ENCODE measurements at places on chromosomes 16 and 17. TPM values are rescaled to one million over a fixed set of nuclear protein-coding genes. Genes with fewer than 3 reads are reported as not detected.
A peak's percentile ranks its signal among the peaks of the same experiment; 100 is the strongest.

Gene ALG1
- 9.4 TPM for total RNA-seq

Gene PABPN1L
- 0.25 TPM for total RNA-seq

Gene CORO1A
- total RNA-seq: 7.0 TPM

DNA sequence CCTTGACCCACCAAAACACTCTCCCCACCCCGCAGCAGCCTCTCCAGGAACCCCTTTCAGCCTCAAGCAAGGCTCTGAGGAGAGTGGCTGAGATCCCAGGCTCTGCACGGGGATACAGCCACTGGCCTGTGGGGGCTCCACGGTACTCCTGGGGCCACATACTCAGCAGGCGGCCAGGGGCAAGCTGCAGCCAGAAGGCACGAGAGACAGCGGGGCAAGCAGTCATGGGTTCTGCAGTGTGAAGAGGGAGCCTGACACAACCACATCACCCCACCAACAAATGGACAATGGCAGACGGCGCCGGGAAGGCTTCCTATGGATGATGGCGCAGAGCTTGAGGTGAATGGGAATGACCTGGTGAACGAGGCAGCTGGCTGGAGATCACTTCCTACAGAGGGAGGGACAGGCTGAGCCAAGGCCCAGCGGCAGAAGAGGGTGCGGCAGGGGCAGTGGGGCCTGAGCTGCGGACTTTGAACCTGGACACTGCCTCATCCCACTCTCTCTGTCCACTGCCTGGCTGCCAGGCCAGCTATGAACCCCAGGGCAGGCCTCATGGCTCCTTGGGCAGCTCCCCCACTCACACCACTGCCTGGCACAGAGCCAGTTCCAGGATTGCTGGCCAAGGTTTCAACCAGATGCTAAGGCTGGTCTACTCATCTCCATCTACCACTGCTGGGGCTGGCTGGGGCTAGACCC lies 10.8 kb upstream of the BCAR1 start:
- H3K27ac ChIP-seq: no peak overlapping the region
- H3K27me3 ChIP-seq: no peaks in the 10 kb centered on the region
- H3K36me3 ChIP-seq: no peaks in the 10 kb centered on the region
- H3K4me1 ChIP-seq: peaks cover 13% of the 10 kb centered on the region
- no peak for DNase-seq

GRCh38 chr17:81870981-81871386 lies at the start of gene ARHGDIA:
Gene ARHGDIA, minus strand, starts transcription at chr17:81871337. Its CDS starts 1,407 bp downstream, at chr17:81869930.
- H3K4me1 ChIP-seq: peaks cover 7% of the 10 kb centered on the region
- H3K36me3 ChIP-seq: peaks cover 22% of the 10 kb centered on the region
- DNase-seq: no peak
- no peaks in the 10 kb centered on the region for H3K27me3 ChIP-seq
- H3K27ac ChIP-seq: peak within 1 kb of the TSS; percentile 91

DNA sequence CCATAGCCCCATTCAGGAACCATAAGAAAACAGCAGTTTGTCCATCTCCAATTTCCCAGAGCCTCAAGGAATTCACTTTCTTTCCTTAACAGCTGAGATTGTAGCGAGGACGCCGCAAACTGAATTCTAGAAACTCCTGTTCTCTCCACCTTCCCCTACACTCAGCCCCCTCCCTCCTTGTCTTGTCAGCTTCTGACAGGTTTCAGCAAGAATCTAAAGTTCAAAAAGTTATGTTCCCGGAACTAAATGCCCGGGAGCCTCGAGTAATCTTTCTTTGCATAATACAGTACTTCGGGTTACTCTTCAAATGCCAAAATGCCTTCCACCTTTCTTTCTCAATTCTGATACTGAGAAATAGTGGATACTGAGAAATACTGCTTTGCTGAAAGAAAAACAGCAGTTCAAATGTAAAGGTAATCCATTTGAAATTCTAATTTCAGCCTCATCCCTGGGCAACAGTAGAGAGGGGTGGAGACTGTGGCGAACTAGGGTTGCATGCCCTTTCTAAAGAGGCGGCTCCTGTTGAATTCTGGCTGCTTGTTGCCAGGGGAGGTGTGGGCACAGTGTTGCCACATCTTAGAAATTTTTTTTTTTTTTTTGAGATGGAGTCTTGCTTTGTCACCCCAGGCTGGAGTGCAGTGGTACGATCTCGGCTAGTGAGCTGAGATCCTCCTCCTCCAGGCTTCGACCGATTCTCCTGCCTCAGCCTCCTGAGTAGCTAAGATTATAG lies 63.5 kb upstream of the USP7 start:
- H3K27ac ChIP-seq: no peak overlapping the region
- no peak overlapping the region for H3K4me3 ChIP-seq
- H3K36me3 ChIP-seq: no peaks in the 10 kb centered on the region
- no peaks in the 10 kb centered on the region for H3K4me1 ChIP-seq

- H3K27ac ChIP-seq: no peak overlapping the region
- H3K27me3 ChIP-seq: no peaks in the 10 kb centered on the region
- no peaks in the 10 kb centered on the region for H3K36me3 ChIP-seq
These were observed 14.5 kb upstream of the KRTAP9-2 start for GRCh38 chr17:41211845-41212466.

DNA sequence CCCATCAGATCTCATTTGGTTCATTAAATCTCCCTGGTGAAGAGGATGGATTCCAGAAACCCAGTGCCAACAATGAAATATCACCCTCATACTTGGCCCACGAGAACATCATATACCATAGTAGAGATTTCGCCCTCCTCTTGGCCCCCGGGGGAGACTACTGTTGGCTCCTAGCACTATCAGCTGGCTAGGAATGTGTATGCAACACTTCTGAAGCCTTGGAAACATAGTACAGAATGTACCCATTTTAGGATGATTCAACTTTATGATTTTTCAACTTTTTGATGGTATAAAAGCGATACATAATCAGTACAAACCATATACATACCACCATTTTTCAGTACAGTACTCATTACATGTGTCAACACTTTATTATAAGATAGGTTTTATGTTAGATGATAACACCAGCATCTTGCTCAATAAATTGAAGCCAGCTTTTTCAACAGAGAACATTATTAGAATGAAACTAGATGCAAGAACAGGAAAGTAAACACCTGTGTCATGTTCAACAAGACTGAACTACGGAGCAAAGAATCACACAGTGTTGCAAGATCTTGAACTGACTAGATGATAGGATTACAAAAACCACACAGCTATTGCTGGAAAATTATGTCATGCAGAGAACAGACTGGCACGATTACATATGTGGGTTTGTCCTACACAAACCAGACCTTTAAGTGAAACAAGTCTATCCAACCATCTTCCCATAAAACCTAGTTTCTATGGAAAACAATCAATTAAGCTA lies 17.2 kb downstream of the RSL1D1 start:
- peaks cover 29% of the 10 kb centered on the region for H3K36me3 ChIP-seq
- H3K27me3 ChIP-seq: no peaks in the 10 kb centered on the region
- peak overlapping the region; percentile 22 for H3K27ac ChIP-seq
- peak; percentile 47 for DNase-seq
